Stimulated activated CD8-positive, alpha-beta memory T cell treated with anti-CD3 and anti-CD28 coated beads, Interleukin-4, amount 100 ng/mL, for 4 hours (primary cell): ENCODE measurements at places on chromosomes 2 and 18.

GRCh38 chr18:13266218-13267100, 47.9 kb downstream of the LDLRAD4 start:
- no peak for DNase-seq

GRCh38 chr2:69962986-69963730, 1.7 kb upstream of the ASPRV1 start:
- no peak for DNase-seq

DNA sequence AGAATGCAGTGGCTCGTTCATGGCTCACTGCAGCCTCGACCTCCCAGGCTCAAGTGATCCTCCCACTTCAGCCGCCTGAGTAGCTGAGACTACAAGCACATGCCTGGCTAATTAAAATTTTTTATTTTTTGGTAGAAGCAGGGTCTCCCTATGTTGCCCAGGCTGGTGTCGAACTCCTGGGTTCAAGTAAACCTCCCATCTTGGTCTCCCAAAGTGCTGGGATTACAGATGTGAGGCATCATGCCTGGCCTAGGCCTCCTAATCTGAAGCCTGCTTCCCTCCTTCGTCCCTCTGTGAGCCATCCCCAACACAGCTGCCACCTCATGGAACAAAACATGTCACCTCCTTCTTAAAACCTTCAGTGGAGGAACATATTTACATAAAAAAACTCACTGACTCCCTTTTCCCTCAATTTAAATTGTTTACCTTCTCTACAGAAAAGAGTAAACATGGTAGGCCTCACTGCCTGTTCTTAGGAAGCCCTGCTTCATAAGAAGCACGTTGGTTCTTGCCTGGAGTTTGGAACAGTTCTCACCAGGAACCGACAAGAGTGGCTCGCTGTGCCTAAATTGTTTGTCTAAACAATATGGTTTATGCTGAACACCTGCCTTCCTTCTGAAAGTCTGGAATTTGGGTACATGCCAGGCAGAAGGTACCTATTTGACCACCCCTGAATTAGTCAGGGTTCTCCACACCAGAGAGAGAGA, 12.1 kb upstream of the RHOB start:
- DNase-seq: no peak

DNA sequence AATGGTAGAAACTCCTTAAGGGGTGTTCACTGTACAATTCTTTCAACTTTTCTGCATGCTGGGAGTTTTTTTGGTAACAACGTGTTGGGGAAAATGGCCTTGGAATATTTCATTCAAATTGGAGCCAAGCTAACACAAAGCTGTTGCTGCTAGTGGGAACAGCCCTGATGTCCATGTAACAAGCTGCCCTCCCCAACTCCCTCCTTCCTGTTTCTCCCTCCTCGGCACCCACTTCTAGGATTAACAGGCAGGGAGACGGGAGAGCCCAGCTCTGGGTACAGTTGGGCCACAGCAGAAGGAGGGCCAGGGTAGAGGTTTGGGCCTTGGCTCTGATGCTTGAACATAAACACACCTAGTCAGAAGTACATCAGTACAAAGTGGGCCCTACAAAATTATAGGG, 9.4 kb upstream of the MOCOS start:
- DNase-seq: no peak

DNA sequence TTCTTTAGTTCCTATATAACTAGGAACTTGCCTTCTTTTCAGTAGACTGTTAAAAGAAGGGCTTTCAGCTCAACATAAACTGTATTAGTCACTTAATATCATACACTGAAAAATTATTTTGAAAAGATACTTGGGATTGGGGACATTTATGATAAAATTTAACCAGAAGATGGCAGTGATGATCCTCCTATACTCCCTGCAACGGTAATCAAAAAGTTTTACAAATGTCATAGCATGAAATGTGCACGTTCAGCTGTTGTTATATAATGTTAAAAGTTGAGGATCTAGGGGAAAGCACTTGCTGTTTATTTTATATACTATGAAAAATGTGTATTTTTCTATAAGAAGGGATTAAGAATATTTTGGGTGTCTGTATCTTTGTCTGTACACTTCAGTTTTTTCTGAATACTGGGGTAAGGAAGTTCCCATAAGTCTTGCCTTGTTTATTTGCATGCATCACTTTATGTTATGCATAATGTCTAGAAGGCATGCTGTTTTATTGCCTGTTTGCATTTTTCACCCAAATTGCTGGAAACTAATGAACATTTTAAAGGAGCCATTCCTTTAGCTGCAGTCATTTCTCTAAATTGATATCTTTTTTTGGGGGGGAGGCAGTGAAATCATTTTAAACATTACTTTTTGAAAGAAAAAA, 19.0 kb downstream of the DYNC1I2 start:
- no peak for DNase-seq

DNA sequence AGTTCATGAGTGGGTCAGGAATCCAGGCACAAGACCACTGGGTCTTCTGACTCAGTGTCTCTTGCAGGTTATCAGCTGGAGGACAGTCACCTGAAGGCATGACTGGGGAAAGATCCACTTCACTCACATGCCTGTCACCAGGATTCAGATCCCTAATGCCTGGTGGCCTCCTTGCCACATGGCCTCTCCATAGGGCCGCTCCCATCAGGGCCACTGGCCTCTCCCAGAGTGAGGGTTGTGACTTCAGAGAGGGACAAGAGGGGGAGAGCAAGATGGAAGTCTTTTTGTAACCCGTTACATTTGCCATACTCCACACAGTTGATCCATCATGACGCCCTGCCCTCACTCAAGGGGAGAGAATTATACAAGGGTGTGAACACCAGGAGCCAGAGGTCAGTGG, 13.0 kb upstream of the OTOS start:
- DNase-seq: no peak

DNA sequence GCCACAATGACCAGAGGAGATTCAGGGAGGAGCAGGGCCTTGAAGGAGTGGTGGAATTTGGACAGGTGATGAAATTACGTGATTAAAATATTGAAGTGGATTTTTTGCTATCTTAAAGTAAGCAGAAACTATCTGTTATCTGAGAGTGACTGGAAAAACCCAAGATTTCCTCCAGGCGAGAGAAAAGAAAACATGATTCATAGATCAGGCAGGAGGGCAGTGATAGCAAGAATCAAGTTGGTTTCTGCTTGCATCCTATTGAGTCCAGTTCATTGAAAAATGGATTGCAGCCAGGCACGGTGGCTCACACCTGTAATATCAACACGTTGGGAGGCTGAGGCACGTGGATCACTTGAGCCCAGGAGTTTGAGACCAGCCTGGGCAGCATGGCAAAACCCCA, 127.8 kb downstream of the NXPH2 start:
- DNase-seq: no peak

DNA sequence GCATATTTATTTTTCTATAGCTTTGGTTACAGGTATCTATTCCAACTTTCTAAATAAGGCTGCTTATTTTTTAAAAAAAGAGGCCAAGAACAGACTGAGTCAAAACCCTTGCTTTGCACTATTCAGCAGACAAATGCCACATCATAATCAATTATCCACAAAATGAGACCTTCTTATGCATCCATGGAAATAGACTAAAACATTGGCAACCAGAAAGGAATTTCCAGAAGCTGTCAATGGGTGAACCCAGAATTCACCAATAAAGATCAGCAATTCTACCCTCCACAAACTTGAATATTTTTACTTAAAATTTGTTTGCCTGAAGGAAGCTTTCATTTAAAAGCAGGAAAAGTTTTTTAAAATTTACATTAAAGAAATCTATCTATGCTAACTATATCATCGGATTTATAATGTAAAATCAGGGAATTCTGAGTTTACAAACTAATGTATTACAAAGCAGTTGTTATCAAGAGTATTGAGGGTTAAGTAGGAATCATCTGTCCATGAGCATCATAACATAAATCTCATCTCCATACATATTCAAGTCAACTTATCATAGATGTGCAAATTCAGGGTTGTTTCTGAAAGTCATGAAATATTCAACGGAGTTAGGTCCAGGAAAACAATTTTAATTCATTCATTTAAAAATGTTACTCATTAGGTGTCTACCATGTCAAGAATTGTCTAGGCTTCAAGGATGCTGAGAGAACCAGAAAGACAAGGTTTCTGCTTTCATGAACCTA, 548.0 kb downstream of the SATB2 start:
- DNase-seq: no peak

GRCh38 chr2:162072181-162072702, 1.8 kb downstream of the DPP4 start:
- no peak for DNase-seq

GRCh38 chr2:207276858-207277257, 111.1 kb upstream of the KLF7 start:
- no peak for DNase-seq

DNA sequence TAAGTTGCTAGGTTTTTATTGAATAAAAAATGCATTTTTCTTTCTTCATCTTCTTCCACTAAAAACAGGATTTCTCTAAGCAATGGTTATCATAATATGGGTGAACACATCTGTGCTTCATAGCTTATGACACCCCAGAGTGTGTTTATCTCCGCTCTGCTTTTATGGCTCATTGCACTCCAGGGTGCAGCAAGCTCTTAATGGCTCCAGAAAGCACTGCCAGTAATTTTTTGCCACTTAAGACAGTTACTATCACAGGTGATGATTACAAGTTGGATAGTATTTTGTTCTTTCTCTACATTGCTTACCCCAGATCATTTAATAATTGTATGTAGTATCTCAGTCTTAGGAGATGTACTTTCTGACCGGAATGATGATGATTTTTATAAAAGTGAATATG, 239.3 kb upstream of the CDH20 start:
- no peak for DNase-seq

GRCh38 chr2:139964721-139965440, 1184.7 kb upstream of the NXPH2 start:
- no peak for DNase-seq

- DNase-seq: no peak
Observed at GRCh38 chr18:6891788-6892187, 162.3 kb downstream of the ARHGAP28 start.

GRCh38 chr2:28991021-28991420, 9.9 kb downstream of the TOGARAM2 start:
- no peak for DNase-seq

- DNase-seq: no peak
Observed at GRCh38 chr2:188519136-188519535, 227.5 kb downstream of the GULP1 start.

DNA sequence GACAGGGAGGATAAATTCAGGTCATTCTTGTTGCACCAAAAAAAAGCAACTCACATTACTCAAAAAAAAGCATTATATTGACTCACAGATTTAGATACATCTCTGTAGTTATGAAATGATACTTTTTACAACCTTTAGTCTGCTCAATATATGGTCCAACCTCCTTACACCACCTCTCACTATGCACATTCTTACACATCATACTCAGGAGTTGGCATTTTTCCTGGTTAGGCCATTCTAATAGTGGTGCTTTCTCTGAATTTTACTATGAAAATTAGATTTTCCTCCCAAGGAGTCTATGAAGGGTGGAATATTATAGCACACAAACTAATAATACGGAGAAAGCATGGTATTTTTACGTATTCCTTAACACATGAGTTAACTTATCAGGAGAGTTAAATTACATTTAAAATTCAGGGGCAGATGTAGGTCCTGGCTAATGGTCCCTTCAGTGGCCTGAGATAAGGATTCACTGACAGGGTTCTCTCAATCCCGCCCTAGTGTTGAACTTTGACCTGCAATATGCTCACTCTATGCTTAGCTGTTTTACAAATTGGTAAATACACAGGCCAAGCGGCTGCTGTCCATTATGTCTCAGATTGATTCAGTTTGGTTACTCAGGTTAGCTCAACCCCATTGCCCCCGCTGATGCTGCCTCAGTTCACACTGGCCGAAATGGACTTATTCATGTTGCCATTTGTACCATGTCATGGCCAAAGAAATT, 153.6 kb downstream of the NCKAP5 start:
- no peak for DNase-seq

- DNase-seq: no peak
Observed at GRCh38 chr2:180734382-180734781, 246.0 kb upstream of the UBE2E3 start.

GRCh38 chr2:111970453-111970852, 72.0 kb downstream of the MERTK start:
- DNase-seq: no peak

GRCh38 chr2:100879296-100879695, 59.4 kb downstream of the NPAS2 start:
- no peak for DNase-seq

DNA sequence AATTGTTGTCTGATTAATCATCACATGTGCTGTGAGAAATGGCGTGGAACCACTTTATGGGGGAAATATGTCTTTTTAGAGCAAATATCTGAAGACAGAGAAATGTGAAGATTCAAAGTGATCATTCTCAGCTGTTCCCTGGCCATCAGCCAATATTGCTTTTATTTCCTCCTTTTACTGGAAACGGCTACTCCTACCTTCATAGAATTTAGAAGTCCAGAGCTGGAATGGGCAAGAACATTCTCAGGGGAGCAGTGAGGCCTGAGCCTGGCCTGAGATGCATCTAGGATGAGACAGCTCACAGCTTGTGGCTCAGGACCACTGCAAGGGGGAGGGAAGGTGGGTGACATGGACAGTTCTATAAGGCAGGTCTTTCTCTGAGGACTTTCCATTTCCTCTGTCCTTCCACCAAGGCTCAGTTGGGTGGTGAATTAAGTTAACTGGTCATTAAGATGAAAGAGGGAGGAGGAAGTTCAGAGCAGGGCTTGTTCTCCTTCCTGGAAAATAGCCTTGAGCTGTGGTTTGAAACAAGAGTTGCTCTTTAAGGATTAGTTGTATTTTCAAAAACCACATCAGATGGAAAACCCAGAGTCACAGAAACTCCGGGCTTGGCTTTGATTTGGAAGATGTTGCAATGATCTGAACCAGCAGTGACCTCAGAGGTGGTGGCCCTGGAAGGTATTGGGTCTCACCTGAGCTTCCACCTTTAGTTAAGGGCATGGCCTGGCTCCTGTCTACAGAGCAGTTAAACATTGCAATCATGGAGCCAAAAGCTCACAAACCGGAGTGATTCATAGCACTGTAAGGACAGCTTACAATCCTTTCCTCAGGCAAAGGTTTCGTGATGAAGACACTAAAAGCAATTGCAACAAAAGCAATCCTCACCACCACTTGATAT, 144.3 kb downstream of the VAPA start:
- no peak for DNase-seq

GRCh38 chr2:85414761-85415553, 3.6 kb upstream of the SH2D6 start:
- DNase-seq: no peak

- DNase-seq: no peak
Observed at GRCh38 chr2:61328707-61329251, 142.1 kb downstream of the USP34 start.
